Cerebellum (tissue), 4 donors: ENCODE measurements at places on chromosomes 6 and 20.

GRCh38 chr6:106431972-106432371 is 71.5 kb downstream of the CRYBG1 start:
- DNase-seq, result no peak

GRCh38 chr6:106614166-106614565 is 15.1 kb downstream of the RTN4IP1 start:
- DNase-seq, result no peak

- no peak for DNase-seq
These were observed 330.8 kb upstream of the PREP start for GRCh38 chr6:105733556-105734162.

- no peak for DNase-seq
These were observed 225.6 kb downstream of the LMBRD1 start for GRCh38 chr6:69571234-69571633.

DNA sequence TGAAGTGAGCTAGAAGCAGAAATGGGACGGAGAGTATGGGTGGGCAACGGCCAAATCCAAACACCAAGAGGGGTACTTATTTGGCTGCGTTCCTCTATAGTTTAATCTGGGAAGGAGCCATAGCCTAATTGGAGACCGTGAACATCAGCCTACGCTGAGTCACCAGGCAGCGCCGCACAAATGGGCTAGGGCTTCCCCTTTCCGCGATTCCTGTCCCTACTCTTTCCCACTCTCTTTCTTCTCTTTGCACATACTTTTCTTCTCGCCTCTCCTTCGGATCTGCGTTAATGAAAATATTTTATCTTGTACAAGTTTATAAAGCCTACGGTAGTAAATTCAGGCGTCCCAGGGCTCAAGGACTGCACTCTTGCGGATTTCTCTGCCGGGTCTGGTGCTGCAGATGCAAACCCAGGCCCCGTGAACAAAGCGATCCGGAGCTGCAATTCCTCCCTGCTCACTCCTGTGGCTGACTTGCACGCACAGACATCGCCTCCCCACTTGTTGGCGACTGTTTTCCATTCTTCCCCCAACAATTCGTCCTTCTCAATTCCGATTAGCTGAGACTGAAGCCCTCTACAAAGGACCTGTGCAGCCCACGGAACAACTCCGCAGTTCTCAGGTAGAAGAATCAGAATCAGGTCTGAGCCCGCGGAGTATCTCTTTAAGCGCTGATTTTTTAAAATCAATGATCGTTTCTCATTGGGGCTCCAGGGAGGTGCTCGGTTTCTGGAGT is 4.2 kb upstream of the TBX18 start:
- no peak for DNase-seq

DNA sequence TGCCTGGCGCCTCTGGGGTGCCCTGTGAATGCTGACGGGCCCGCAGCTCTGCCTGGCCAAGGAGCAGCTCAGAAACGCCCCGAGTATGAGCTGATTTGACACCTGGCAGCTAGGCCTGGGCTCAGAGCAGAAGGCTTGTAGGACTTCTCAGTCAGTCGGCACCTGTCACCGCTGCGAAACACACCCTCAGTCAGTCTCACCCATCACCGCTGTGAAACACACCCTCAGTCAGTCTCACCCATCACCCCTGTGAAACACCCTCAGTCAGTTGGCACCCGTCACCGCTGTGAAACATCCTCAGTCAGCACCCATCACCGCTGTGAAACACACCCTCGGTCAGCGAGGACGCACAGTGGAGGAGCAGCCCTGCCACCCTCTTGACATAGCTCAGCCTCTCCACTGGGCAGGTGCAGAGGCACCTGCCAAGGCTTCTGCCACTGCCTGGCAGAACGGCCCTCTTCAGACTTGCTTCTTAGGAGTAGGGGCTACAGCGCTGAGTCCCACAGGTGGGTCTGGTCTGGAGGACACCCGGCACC is 109.0 kb downstream of the PSMB1 start:
- DNase-seq, result no peak

GRCh38 chr6:97047473-97048201 is 123.1 kb downstream of the KLHL32 start:
- no peak for DNase-seq

DNA sequence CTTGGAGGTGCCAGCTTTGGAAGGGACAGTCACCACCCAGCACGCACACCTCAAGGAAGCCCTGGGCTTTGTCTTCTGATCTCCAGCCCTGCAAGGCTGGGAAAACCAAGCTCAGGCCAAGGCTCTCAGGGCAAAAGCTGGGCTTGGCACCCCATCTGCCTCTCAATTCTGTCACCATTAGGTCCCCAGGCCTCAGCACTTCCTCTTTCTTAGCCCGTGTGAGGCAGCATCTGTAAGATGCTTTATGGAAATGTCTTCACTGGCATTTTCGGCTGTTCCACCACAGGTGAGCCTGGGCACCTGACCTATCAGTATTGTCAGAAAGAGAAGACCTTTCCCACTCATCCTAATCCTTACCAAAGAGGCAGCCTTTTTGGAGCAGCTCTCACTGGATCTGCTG is 24.6 kb downstream of the GMEB2 start:
- no peak for DNase-seq

- no peak for DNase-seq
These were observed 61.2 kb downstream of the ZMYND8 start for GRCh38 chr20:47295129-47295813.

- no peak for DNase-seq
These were observed 191.5 kb upstream of the RSPO3 start for GRCh38 chr6:126926926-126927325.

GRCh38 chr6:131372535-131372934 is 200.5 kb upstream of the ARG1 start:
- DNase-seq, result no peak

GRCh38 chr6:72972579-72972978 is 252.7 kb downstream of the KHDC1L start:
- DNase-seq, result no peak

DNA sequence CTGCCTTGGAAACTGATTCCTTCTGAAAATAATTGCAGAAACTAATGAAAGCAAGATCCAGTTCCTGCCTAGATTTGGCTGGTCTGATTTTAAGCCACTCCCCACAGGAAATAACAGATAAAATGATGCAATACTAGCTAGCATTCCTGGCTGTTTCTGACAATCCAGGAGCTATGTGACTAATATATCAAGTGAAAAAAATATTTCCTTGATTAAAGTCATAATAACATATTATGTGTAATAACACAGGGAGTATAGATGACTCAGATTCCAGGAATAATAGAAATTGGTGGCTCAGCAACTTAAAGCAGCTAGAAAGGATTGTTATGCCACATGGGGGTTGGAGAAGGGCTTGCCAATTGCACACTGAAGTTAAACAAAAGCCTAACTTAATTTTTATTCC is 182.7 kb upstream of the SALL4 start:
- no peak for DNase-seq

- no peak for DNase-seq
These were observed 447.5 kb upstream of the HSF2 start for GRCh38 chr6:121951918-121952379.

DNA sequence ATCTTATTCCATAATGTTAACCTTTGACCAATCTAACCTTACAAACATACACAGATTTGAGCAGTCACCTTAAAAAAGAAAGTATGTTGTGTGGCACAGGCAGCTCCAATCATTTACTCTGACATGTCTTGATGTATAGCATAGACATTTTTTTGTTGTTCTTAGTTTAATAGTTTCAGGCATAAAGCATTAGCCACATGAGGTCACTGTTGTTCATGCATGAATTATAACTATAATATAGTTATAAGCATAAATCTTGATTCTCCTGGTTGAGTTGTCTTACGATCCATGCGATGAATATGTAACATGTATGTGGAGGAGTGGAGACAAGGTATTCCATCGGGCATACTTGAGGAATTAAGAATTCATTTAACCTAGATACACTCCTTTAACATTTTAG is 26.1 kb upstream of the NKAIN2 start:
- peak; percentile 24 for DNase-seq

DNA sequence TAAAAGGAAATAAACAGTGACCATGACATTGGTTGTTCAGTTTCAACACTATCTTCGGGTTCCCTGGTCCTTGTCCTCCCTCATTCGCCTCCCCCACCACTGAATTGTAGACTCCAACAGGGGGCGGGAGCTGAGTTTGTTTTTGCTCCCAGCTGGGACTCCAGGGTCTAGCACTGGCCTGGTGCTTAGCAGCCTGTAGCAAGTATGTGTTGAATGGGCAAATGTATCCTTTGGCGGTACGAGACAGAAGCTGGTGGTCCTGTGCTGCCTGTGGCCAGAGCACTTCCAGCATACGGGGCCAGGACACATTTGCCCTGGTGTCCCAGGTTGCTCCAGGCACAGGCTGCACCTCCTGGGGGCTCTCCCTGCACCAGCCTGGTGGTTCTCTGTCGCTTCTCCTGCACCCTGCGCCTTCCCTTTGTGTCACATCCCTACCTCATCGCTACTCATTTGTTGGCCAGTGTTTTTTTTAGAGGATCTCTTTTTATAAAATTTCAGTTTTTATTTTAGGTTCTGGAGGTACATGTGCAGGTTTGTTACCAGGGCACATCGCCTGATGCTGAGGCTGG is 40.1 kb downstream of the PHACTR3 start:
- no peak for DNase-seq
